ENCODE measurements at places on chromosomes 6 and 20. TPM values are rescaled to one million over a fixed set of nuclear protein-coding genes. Genes with fewer than 3 reads are reported as not detected.

F13A1 gene
- not detected for total RNA-seq

BNIP5 gene
- total RNA-seq = not detected

DNA sequence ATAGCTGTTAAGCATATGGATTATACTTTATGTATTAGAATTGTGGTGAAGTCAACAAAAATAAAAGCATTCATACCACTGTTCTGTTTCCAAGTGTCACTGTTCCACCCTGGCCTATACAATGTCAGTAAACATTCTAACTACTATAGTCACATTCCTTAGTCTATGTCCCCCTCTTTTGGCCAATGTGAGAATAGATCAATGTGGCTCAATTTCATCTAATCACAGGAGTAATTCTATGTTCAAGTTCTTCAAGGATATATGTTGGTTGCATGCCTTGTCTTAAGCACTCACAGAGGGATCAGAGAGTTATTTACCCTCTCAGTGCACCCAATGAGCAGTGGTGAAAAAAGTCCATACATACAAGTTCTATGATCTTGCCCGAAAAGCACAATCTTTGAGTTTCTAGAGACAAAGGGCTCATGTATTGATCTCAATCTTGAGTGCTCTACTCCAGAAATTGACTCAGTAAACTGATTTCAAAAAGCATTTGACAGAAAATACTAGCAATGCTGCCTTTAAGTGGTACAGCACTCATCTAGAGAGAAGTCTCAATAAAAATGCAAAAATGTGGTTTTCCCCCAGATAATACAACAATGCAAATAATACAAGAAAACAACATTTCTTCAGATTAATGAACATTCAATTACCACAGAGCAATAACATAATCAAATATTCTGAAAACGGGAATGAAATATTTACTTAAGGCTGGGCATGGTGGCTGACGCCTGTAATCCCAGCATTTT is 16.5 kb downstream of the SMLR1 start:
- DNase-seq = peak; percentile 45

GRCh38 chr6:111565326-111566221 is 40.1 kb downstream of the TRAF3IP2 start:
- peak; percentile 25 for DNase-seq

DNA sequence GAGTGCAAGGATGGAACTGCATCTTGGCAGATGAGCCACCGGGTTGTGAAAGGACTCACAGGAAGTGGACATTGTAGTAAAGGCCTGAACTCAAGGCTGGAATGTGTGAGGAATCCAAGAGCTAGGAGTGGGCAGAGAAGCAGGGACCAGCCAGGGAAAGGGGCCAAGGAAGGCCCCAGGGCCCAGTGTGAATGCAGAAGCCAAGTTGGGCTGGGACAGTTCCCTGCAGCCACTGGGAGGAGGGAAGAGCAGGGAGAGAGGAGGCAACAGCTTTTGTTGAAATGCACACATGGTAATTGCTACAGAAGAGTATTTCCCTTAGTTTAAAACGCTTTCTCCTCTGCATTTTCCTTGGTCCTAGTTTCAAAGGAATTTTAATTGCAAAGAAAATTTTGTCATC is 34.6 kb downstream of the CDH22 start:
- DNase-seq = no peak

DNA sequence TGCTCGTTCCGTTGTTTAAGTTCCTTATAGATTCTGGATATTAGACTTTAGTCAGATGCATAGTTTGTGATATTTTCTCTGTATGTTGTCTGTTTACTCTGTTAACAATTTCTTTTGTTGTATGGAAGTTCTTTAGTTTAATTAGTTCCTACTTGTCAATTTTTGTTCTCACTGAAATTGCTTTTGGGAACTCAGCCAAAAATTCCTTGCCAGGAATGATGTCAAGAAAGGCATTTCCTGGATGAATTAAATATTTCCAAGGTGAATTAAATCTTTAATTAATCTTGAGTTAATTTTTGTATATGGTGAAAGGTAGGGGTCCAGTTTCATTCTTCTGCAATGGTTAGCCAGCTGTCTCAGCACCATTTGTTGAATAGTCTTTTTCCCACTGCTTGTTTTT is 406.2 kb upstream of the NOX3 start:
- no peak for DNase-seq

- DNase-seq = peak; percentile 42
These were observed 13.9 kb upstream of the NAA20 start for GRCh38 chr20:20003031-20003954.

DNA sequence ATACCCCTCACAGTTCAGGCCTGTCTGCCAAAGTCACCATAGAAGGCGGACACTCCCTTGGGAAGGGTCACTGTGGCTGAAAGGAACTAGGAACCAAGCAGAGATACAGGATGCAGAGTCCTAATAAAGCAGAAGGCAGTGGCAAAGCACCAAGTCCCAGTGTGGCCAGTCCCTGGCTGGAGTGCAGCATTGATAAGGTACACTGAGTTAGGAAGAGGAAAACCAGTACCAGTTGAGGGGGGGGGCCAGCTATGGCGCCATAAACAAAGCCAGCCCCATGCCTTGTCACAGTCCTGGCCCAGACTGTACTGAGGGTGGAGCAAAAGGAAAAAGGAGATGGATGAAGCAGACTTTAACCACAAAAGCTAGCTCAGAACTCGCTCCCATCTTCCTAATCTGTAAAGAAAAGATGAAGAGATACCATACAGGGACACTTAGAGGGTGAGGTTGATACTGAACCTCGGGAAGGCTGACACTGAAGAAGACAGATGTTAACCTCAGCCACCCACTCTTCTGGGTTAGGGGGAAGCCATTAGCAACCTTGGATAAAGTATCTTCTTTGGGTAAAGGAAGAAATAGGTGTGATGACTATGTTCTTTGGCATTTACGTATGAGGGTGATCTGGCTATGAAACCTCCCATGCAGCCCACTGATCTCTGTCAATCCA is 7.8 kb downstream of the ABHD12 start:
- DNase-seq = no peak

- DNase-seq = no peak
These were observed 226.3 kb upstream of the SMLR1 start for GRCh38 chr6:130600880-130601341.

DNA sequence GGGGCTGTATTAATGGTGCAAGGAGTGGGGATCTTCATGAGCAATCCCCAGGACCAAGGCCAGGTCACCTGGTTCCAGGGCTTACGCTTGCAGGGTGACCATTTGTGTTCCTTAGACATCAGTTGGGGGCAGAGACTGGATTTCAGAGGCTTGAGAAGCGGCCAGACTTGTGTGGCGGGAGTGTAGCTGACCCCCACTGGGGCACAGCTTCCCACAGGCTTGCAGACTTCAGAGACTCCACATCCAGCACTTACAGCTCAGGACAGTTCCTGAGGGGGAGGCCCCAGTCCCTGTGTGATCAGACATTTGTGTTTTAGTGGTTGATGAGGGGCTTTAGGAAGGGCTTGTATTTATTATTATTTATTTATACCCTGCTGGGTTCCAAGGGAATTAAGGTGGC is 15.3 kb downstream of the TJAP1 start:
- DNase-seq = no peak

GRCh38 chr20:43583982-43584432 is 6.7 kb upstream of the IFT52 start:
- no peak for DNase-seq

GRCh38 chr6:105785066-105785811 is 300.9 kb upstream of the PRDM1 start:
- no peak for DNase-seq

DNA sequence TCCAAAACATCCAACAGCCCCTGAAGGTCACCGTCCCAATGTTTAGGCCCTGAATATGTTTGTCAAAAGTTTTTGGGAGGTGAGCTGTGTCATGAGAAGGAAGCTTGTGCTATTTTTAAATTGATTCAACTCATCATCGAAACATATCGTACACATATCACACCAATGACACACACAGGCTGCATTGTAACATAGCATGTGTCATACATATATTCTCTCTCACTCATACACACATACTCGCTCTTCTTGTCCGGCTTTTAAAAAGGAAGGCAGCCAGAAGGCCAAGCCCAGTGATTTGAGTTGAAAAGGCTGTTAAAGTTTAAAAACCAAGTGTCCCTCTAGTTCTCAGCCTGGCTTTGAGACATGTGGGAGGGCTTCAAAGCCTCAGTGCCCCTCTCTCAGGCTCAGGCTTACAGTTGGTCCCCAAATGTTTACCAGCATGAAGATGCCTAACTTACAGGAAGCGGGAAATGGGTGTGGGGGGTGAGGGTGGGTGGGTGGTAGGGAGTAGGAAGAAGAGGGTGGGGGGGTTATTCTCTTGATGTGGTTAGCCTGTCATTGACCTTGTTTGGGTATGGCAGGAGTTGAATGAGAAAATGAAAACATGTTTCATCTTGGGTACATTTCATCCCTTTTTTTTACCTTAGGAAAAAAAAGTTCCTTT is 3.3 kb upstream of the PRDM1 start:
- no peak for DNase-seq

All from activated CD4-positive, alpha-beta T cell treated with anti-CD3 and anti-CD28 coated beads, Interleukin-2, amount 10 ng/mL, durations not matched to agents 7 days and 5 days (primary cell).